ENCODE measurements at places on chromosomes 2 and 18.
A peak's percentile ranks its signal among the peaks of the same experiment; 100 is the strongest.

DNA sequence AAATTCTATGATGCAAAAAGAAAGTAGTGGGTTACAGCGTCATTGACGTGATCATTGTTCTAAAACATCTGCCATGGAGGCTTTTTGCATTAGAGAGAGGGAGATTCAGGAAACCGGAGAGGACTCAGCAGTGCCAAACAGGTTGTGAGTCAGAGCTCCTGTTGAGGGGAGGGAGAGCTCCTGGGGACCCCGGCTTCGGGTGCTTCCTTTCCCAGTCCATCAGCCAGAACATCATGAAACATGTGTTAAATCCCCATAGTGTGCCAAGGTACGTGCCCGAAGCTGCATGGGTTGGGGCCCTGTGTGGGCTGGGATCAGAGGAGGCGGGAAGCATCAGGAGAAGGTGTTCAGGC is 791 bp upstream of the CYRIA start:
- no peak for DNase-seq

DNA sequence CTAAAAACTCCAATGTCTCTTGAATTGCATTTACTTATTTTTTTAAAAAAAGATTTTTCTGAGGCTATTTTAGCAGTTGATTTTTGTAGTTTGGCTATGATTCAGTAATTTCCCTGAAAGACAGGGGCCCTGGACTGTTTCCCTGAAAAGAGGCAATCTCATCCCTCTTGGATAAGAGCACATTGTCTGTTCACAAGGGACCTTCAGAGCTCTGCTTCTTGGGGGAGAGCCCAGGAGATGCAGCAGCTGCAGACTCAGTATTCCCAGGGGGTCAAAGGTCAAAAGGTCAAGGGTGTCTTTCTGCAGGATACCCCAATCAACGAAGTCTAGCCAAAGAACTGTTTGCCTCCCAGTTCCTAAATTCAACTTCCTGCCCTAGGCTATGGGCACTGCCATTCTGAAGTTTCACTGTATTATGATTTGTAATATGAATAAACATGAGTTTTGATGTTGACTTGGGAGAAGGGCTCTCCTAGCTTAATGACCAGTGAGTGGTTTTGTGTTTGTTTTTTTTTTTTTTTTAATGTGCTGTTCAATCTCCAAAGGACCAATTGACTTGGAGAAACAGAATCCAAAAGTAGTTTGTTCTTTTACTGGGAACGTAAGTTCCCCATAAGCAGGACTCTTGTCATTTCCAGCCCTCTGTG is 157.0 kb upstream of the SERPINE2 start:
- DNase-seq = no peak

DNA sequence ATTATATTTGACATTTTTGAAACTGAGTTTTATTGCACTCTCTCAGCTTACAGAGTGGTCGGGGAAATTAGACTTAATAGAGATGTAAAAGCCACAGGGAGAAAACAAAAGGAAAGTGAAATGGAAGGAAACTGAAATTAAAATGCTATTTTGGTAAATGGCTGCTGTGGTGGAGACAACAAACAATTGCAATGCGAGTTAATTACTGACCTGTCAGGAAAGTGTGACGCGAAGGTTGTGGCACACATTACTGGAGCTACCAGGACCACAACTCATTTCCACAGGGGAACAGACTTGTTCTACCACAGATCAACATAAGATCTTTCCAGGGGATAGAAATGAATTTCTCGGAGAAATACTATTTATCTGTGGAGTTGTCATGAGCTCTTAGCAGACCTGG is 19.5 kb downstream of the ARHGAP15 start:
- no peak for DNase-seq

GRCh38 chr2:206095536-206096332 is 9.8 kb upstream of the INO80D start:
- no peak for DNase-seq

- DNase-seq = no peak
Observed at GRCh38 chr2:104321116-104321795, 532.7 kb upstream of the POU3F3 start.

GRCh38 chr2:149566652-149567051 is 20.9 kb downstream of the MMADHC start:
- DNase-seq = no peak

GRCh38 chr18:50268022-50268747 is 1.9 kb upstream of the CFAP53 start:
- peak; percentile 78 for DNase-seq

GRCh38 chr2:881204-881918 is 69.3 kb upstream of the SNTG2 start:
- DNase-seq = no peak

GRCh38 chr18:33839452-33840211 is 261.6 kb downstream of the ASXL3 start:
- no peak for DNase-seq

GRCh38 chr2:33116799-33117198 is 170.0 kb downstream of the LTBP1 start:
- DNase-seq = no peak
